ENCODE measurements at places on chromosomes 2 and 18. TPM values are rescaled to one million over a fixed set of nuclear protein-coding genes. Genes with fewer than 3 reads are reported as not detected.

The C2orf66 gene
- not detected for total RNA-seq

The GTF2A1L gene
- 69.5 TPM for total RNA-seq

The RAB17 gene
- 0.33 TPM for total RNA-seq

The MARCO gene
- total RNA-seq = 18.7 TPM

The POTEJ gene
- total RNA-seq = not detected

The XDH gene
- total RNA-seq = not detected

The ARHGAP15 gene
- 4.8 TPM for total RNA-seq

The ABCG8 gene
- not detected for total RNA-seq

DNA sequence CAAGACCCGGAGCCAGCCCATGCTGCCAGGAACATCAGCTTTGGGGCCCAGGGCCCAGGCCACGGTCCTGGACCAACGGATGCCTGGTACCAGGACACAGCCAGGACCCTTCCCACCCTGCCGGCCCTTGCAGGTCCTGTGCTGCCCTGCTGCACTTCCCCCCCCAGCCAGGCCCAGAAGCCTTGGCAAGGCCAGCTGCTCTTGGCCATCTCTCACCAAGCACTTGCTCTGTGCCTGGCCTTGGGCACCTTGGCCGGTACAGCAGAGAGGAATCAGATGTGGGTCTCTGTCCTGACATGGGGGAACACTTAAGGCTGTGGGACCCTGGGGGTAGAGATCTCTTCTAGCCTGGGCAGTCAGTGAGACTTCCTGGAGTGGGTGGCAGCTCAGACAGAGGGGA is 28.9 kb downstream of the BIN1 start:
- no peaks in the 10 kb centered on the region for H3K36me3 ChIP-seq
- DNase-seq = no peak
- H3K4me3 ChIP-seq = no peak overlapping the region
- H3K27me3 ChIP-seq = no peaks in the 10 kb centered on the region
- peaks cover 12% of the 10 kb centered on the region for H3K4me1 ChIP-seq
- no peak overlapping the region for H3K27ac ChIP-seq

DNA sequence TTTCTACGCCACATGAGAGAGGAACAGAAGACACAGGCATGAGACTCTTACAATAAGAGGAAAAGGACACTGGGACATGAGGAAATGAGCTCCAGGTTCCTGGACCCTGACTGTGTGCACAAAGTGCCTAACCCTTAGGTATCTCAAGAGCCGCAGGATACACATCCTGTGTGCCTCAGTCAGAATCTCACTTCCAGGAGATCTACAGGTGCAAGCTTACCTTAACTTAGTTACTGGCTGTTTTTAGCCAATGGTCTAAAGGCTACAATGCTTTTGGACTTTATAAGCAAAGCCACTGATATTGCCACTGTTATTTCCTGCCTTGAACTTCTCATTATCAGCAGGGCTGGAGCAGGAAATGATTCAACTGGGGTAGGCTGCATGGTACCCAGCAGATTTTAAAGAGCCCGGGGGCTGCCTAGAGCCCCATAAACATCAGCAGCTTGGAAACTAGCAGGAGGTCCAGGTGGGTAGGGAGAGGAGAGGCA is 254.4 kb downstream of the ZNF521 start:
- no peaks in the 10 kb centered on the region for H3K36me3 ChIP-seq
- H3K27me3 ChIP-seq = no peaks in the 10 kb centered on the region
- DNase-seq = no peak
- H3K4me3 ChIP-seq = no peak overlapping the region

DNA sequence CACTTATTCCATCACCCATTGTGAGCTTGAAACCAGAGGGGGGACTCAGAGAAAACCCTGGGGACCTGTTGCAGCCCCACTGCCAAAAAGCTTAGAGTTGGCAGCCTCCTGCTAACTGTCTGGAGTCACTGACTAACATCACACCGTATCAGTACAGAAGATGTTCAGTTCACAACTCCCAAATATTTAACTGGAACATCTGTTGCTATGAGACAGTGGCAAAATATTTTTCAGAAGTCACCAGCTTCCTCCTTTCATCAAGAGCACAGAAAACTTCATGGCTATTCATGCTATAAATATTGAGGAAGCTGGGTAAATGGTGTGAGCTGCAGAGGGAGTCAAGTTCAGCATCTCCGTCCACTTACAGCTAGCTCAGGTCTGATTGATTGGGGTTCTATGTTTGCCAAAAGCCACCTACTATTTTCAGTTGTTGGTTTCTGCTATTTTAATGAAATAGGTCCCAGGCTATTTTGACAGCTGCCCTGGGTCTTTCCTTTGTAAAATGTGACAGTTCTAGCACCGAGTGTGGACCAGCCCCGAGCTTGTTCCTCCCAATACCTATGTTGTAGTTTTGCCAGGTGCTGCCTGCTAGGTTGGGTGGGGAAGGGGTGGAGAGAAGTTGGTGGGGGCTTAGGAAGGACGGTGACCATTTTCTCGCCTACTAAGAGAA is 9.8 kb downstream of the TUBB6 start:
- H3K4me1 ChIP-seq = peaks cover 73% of the 10 kb centered on the region
- DNase-seq = no peak
- H3K27ac ChIP-seq = peak overlapping the region; percentile 99
- H3K36me3 ChIP-seq = peaks cover under 1% of the 10 kb centered on the region

GRCh38 chr2:118642501-118642900 is 204.9 kb downstream of the EN1 start:
- no peak overlapping the region for H3K27ac ChIP-seq
- H3K4me3 ChIP-seq = no peak overlapping the region
- H3K27me3 ChIP-seq = no peaks in the 10 kb centered on the region
- no peaks in the 10 kb centered on the region for H3K36me3 ChIP-seq
- no peak for DNase-seq

DNA sequence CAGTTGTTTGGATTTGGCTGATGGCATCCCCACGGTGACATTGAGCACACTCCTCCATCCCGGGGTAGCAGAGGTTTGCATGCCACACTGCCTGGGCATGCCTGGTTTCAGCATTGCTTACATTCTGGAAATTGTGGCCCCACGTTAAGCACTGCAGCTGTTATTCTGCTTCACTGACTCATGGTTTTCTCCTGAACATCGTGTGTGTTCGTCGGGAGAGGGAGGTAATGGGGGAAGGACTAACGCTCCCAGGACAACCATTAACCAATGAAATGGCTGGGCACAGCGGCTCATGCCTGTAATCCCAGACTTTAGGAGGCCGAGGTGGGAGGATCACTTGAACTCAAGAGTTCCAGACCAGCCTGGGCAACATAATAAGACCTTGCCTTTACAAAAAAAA is 28.2 kb upstream of the YWHAQ start:
- H3K27ac ChIP-seq = no peak overlapping the region
- no peak for DNase-seq
- no peaks in the 10 kb centered on the region for H3K27me3 ChIP-seq
- H3K4me3 ChIP-seq = no peak overlapping the region
- no peaks in the 10 kb centered on the region for H3K4me1 ChIP-seq
- no peaks in the 10 kb centered on the region for H3K36me3 ChIP-seq

DNA sequence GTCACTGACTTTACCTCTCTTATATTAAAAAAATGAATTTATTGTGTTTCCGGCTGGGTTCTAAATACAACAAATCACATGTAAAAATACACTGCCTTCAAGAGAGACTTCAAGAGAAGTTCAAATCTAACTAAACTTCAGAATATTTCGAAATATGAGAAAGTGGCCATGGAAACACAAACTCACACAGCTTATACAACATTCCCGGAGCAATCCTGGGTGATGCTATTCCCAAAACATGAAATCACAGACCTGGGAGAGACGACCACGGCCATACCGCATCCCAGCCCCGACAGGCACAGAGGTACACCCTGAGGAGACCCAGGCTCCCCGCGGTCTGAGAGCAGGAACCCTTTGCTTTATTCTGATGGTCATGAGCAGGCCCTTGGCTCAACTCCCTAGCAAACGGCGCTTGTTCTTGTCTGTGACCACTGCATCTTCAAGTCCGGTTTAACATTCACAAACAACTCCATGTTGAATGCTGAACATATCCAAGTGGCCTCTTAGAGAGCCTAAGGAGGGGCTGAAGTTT is 185.4 kb upstream of the REV1 start:
- no peaks in the 10 kb centered on the region for H3K4me1 ChIP-seq
- H3K27me3 ChIP-seq = no peaks in the 10 kb centered on the region
- H3K36me3 ChIP-seq = no peaks in the 10 kb centered on the region
- DNase-seq = no peak

DNA sequence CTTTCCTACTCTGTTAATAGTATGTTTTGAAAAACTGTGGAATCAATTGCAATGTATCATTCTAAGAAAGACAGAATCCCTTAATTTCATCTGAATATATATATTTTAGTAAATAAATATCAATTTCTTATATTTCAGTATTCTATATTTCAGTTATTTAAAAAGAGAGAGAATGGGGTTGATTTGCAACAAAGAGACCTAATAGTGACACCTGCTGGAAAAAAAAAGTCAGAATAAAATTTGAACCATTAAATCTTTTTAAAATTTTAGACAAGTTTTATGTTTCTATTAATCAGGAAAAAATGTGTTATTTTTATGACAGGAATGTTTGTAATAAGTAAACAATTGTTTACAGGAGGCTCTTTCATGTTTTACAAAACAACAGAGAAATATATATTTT is 20.7 kb upstream of the CCNT2 start:
- no peaks in the 10 kb centered on the region for H3K27me3 ChIP-seq
- no peak for DNase-seq
- H3K36me3 ChIP-seq = no peaks in the 10 kb centered on the region
- H3K4me3 ChIP-seq = no peak overlapping the region
- H3K27ac ChIP-seq = no peak overlapping the region
- no peaks in the 10 kb centered on the region for H3K4me1 ChIP-seq

GRCh38 chr2:69311024-69311416 is 76.0 kb downstream of the GFPT1 start:
- H3K27me3 ChIP-seq = no peaks in the 10 kb centered on the region
- no peak overlapping the region for H3K4me3 ChIP-seq
- H3K36me3 ChIP-seq = no peaks in the 10 kb centered on the region
- no peak for DNase-seq

GRCh38 chr2:150129921-150130575 is 357.4 kb downstream of the RND3 start:
- no peaks in the 10 kb centered on the region for H3K27me3 ChIP-seq
- H3K27ac ChIP-seq = no peak overlapping the region
- DNase-seq = no peak
- H3K4me3 ChIP-seq = no peak overlapping the region

DNA sequence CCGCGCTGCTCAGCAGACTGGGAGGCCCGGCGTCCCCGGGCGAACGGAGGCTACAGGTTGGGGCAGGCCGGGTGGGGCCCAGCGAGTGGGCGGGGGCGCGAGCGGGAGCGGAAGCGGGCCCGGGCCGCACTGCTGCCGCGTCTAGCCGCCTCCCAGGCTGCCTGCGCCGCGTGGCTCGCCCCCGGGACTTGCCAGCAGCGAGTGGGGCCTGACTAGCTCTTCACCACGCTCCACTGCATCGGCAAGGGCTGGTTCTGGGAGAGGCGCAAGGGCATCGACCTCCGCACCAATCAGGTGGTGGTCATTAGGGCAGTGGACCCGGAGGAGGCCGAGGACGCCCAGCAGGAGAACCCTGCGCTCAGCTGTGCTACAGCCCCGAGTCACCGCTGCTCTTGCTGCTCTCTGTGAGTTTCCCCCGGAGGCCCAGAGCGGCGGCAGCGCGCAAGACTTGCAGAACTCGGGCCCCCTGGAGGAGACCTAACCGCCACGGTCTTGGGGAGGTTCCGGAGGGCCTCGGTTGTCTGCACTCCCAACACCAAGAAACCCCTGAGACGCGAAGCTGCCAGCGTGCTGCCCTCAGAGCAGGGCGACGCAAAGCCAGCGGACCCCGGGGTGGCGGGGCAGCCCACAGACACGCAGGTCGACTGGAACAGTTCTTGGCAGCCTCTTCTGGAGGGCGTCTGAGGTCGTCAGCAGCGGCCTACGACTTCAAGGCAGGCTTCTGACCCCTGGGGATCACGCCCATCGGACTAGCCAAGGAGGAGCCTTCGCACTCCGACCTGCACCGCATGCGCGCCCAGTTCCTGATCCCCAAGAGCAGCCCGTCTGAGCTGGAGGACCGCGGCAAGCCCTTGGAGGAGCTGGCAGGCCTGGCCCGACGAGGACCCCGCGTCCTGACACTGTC is 27.2 kb upstream of the PTPN2 start:
- no peak overlapping the region for H3K4me3 ChIP-seq
- no peaks in the 10 kb centered on the region for H3K4me1 ChIP-seq
- H3K27me3 ChIP-seq = peaks cover 16% of the 10 kb centered on the region
- DNase-seq = no peak

DNA sequence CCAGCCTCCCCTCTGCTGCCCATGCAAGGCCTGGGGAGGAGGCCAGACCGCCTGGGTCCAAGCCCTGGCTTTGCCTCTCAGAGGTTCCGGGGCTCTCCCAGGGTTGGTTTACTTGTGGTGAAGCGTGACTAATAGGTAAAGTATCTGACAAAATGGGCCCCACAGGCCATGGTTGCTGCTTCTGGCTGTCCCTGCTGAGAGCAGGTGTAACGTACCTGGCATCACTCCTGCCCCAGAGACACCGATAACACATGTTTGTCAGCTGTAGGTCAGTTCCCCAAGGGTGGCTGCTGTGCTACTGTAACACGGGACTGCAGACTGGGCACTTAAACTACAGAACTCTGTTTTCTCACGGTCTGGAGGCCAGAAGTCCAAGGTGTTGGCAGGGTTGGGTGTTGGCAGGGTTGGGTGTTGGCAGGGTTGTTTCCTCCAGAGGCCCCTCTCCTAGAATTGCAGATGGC is 34.1 kb downstream of the ODC1 start:
- H3K4me3 ChIP-seq = no peak overlapping the region
- H3K4me1 ChIP-seq = peaks cover 41% of the 10 kb centered on the region
- no peak overlapping the region for H3K27ac ChIP-seq
- no peaks in the 10 kb centered on the region for H3K36me3 ChIP-seq
- no peak for DNase-seq
- H3K27me3 ChIP-seq = no peaks in the 10 kb centered on the region

DNA sequence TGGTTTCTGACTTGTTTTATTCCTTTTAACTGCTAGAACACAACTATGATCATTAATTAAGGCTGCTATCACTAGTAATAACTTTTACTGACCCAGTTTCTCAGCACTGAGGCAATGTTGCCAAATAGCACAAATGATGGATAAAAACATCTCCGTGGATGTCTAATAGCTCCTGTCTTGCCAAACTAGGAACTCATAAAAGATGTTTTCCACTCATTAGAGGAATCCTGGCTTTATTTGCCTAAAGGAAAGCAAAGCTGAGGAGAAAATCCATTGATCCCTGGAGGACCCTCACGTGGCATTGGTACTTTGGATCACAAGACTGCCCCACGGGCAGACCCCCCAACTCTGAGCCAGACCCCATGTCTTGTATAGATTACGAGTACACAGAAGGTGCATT is 96.1 kb upstream of the ZNF397 start:
- no peaks in the 10 kb centered on the region for H3K36me3 ChIP-seq
- no peak for DNase-seq
- no peak overlapping the region for H3K4me3 ChIP-seq
- H3K4me1 ChIP-seq = peaks cover 11% of the 10 kb centered on the region
- peak overlapping the region; percentile 18 for H3K27ac ChIP-seq
- H3K27me3 ChIP-seq = no peaks in the 10 kb centered on the region

GRCh38 chr18:25348386-25349130 is 3.4 kb downstream of the ZNF521 start:
- H3K36me3 ChIP-seq = no peaks in the 10 kb centered on the region
- DNase-seq = no peak
- no peaks in the 10 kb centered on the region for H3K27me3 ChIP-seq

GRCh38 chr18:48896875-48897511 is 53.8 kb downstream of the SMAD7 start:
- H3K27ac ChIP-seq = no peak overlapping the region
- H3K36me3 ChIP-seq = no peaks in the 10 kb centered on the region
- DNase-seq = peak; percentile 76
- H3K27me3 ChIP-seq = no peaks in the 10 kb centered on the region
- H3K4me1 ChIP-seq = no peaks in the 10 kb centered on the region
- no peak overlapping the region for H3K4me3 ChIP-seq
